Activated B cell treated with CpG ODN at 0.5 μM for 24 hours (primary cell): ENCODE measurements at places on chromosomes 11 and 22. TPM values are rescaled to one million over a fixed set of nuclear protein-coding genes. Genes with fewer than 3 reads are reported as not detected.

DNA sequence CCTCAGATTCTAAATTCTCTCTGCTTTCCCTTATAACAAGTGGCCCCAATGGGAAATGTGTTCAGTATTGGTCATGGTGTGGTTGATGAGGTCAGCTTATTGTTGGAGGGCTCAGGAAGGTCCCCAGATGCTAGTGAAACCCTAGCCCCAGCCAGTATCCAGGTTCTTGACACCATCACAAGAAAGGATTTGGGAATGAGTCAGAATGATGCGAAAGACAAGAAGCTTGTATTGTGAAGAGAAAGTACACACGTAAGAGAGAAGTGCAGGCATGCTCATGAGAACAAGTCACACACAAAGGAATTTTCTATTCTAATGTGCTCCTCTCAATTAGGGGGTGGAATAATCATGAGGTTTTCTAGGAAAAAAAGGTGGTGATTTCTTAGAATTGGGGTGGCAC, 34.9 kb upstream of the TRPC6 start:
- no peak for DNase-seq
- H3K27me3 ChIP-seq: no peaks in the 10 kb centered on the region
- H3K4me3 ChIP-seq: no peak overlapping the region
- no peak overlapping the region for H3K27ac ChIP-seq

DNA sequence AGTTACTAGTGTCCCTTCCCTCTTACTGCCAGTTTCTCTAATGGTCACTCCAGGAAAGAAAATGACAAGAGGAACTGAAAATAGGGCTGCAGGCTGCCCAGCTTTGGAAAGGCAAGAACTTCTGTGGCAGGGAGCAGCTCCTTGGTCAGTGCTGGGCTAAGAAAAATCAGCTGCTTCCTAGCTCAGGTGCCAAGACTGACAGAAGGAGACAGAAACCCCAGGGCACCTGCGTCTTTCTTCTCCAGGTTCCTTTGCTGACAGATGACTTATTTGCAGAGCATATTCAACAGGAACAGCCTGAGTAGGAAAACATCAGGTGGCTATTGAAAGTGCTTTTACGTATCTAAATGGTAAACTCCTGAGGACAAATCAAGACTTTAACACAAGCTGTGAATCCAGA, 25.4 kb downstream of the MAML2 start:
- H3K27ac ChIP-seq: no peak overlapping the region
- peaks cover 37% of the 10 kb centered on the region for H3K36me3 ChIP-seq
- H3K4me3 ChIP-seq: no peak overlapping the region
- DNase-seq: no peak

- peaks cover 1% of the 10 kb centered on the region for H3K27me3 ChIP-seq
- peaks cover 39% of the 10 kb centered on the region for H3K4me1 ChIP-seq
- peak overlapping the region; percentile 89 for H3K27ac ChIP-seq
- H3K4me3 ChIP-seq: peak overlapping the region; percentile 42
Observed at GRCh38 chr11:14237444-14237961, 121.5 kb downstream of the RRAS2 start.

GRCh38 chr11:12372111-12372510, 5.3 kb upstream of the PARVA start:
- DNase-seq: no peak
- no peak overlapping the region for H3K4me3 ChIP-seq
- no peaks in the 10 kb centered on the region for H3K36me3 ChIP-seq

- no peak within 1 kb of the TSS for H3K27ac ChIP-seq
- H3K4me1 ChIP-seq: peaks cover 36% of the 10 kb centered on the region
- DNase-seq: no peak
- H3K27me3 ChIP-seq: peaks cover 54% of the 10 kb centered on the region
- H3K4me3 ChIP-seq: peak within 1 kb of the TSS; percentile 74
- no peaks in the 10 kb centered on the region for H3K36me3 ChIP-seq
Observed at GRCh38 chr11:67022961-67023956, at the start of gene SYT12. TSS of gene SYT12 (plus strand) at chr11:67023134. CDS start at chr11:67030145, 7,011 bp downstream.

GRCh38 chr22:49746065-49746464, 81.6 kb downstream of the BRD1 start:
- DNase-seq: no peak
- no peak overlapping the region for H3K4me3 ChIP-seq
- no peaks in the 10 kb centered on the region for H3K4me1 ChIP-seq
- H3K27ac ChIP-seq: no peak overlapping the region
- H3K36me3 ChIP-seq: peaks cover 3% of the 10 kb centered on the region
- H3K27me3 ChIP-seq: peaks cover 4% of the 10 kb centered on the region

DNA sequence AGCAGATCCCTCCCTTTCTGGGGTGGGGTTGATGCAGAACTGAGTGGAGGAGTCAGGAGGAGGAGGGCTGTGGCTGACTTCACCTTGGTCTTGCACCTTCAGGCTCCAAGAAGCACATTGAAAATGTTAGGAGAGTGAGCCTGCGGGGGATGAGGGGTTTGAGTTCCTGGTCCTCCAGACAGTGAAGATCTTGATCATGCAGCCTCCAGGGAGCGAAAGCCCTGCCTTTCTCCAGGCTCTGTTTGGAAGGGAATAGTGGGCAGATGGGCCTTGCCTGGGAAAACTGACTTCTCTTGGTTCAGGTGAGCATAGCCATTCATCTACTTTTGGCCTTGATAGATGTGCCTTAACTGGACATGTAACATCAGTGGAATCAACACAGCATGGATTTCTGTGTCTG, 267.6 kb upstream of the B3GAT1 start:
- H3K4me3 ChIP-seq: no peak overlapping the region
- H3K4me1 ChIP-seq: no peaks in the 10 kb centered on the region
- peaks cover 3% of the 10 kb centered on the region for H3K27me3 ChIP-seq
- no peak overlapping the region for H3K27ac ChIP-seq

- peaks cover 33% of the 10 kb centered on the region for H3K27me3 ChIP-seq
- no peak for DNase-seq
- H3K36me3 ChIP-seq: no peaks in the 10 kb centered on the region
Observed at GRCh38 chr11:12117611-12118010, 7.2 kb downstream of the MICAL2 start.

DNA sequence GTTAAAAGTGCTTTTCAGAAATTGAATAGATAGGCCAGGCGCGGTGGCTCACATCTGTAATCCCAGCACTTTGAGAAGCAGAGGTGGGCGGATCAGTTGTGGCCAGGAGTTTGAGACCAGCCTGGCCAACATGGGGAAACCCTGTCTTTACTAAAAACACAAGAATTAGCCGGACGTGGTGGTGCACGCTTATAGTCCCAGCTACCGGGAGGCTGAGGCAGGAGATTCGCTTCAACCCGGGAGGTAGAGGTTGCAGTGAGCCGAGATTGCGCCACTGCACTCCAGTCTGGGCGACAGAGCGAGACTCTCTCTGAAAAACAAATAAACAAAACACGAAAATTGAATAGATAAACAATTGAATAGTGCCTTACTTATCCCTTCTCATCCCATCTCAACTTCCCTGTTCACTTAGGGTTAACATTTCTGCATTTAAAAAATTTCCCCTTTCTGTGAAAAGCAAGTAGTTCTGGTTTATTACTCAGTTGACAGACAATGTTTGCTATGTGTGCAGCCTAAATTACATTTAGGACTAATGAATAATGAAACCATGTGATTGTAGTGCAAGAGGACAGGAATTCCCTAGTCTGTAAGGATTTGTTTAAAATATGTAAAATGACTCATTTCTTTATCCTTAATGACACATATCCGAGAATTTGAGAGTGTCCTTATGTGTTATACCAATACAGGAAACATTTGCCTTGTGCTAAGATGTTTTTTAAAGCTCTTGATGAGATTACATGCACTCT, 6.0 kb downstream of the RNF169 start:
- DNase-seq: no peak
- no peak overlapping the region for H3K4me3 ChIP-seq
- H3K36me3 ChIP-seq: no peaks in the 10 kb centered on the region
- no peak overlapping the region for H3K27ac ChIP-seq
- H3K27me3 ChIP-seq: no peaks in the 10 kb centered on the region
- H3K4me1 ChIP-seq: peaks cover 37% of the 10 kb centered on the region

- peaks cover 2% of the 10 kb centered on the region for H3K27me3 ChIP-seq
- no peak overlapping the region for H3K4me3 ChIP-seq
- no peaks in the 10 kb centered on the region for H3K36me3 ChIP-seq
- DNase-seq: no peak
- no peaks in the 10 kb centered on the region for H3K4me1 ChIP-seq
Observed at GRCh38 chr11:122077459-122077858, 38.6 kb downstream of the BLID start.

Gene FIBIN
- not detected in 2 replicates for total RNA-seq

Gene PAAF1
- 19.6 and 20.2 TPM in 2 replicates for total RNA-seq

- no peaks in the 10 kb centered on the region for H3K4me1 ChIP-seq
- H3K27ac ChIP-seq: no peak overlapping the region
- no peak for DNase-seq
- H3K36me3 ChIP-seq: no peaks in the 10 kb centered on the region
- no peaks in the 10 kb centered on the region for H3K27me3 ChIP-seq
- H3K4me3 ChIP-seq: no peak overlapping the region
Observed at GRCh38 chr11:88012456-88012855, 162.8 kb downstream of the RAB38 start.

- peaks cover 36% of the 10 kb centered on the region for H3K36me3 ChIP-seq
- peaks cover 76% of the 10 kb centered on the region for H3K4me1 ChIP-seq
- no peak for DNase-seq
- H3K27ac ChIP-seq: peak overlapping the region; percentile 88
Observed at GRCh38 chr22:25650833-25651232, 86.4 kb downstream of the GRK3 start.

DNA sequence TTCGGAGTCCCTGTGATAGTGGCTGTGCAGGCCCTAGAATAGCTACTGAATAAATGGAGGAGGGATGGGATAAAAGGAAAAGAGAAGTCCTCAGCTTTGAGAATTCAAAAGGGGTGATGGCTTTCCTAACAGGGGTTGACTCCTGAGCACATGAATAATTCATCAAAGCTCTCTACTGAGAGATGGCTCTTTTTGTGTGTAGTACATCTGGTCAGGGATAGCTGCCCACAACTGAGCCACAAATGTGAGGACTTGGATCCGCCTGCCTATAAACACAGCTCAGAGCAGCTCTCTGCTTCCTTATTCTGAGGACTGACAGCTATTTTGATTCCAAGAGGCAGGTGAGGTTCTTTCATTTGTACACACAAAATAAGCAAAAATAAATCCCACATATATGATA, 82.3 kb downstream of the USP35 start:
- H3K27me3 ChIP-seq: no peaks in the 10 kb centered on the region
- H3K4me3 ChIP-seq: no peak overlapping the region
- DNase-seq: no peak
- no peak overlapping the region for H3K27ac ChIP-seq
- peaks cover 51% of the 10 kb centered on the region for H3K36me3 ChIP-seq

GRCh38 chr11:94315664-94316063, 11.3 kb downstream of the IZUMO1R start:
- no peaks in the 10 kb centered on the region for H3K36me3 ChIP-seq
- no peak overlapping the region for H3K27ac ChIP-seq
- H3K4me1 ChIP-seq: no peaks in the 10 kb centered on the region
- no peak for DNase-seq

Gene ANKK1
- 0.20 and 0.60 TPM in 2 replicates for total RNA-seq

DNA sequence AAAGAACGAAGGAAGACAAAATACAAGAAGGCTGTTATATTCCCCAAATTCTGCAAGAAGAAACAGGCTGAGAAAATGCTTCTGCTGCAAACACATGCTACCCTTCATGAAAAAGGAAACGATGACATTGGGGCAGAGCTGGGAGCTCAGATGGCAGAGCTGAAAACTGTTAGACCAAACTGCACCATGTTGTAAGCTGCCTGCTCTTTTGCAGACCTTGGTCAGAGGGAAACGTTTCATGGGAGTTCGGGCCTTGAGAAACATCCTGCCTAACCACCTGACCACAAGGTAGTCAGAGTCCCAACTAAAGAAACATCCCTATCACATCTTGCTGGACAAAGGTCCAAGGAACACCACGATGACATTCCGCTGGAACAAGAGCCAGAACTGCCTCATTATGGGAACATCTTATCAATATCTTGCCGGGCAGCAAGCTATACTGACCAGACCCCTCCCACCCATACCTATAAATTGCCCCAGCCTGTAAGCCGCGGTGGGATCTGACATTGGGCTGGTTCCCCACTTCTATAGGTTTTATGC, 110.7 kb upstream of the CTSC start:
- no peak overlapping the region for H3K4me3 ChIP-seq
- no peak overlapping the region for H3K27ac ChIP-seq
- H3K4me1 ChIP-seq: peaks cover 5% of the 10 kb centered on the region
- H3K36me3 ChIP-seq: no peaks in the 10 kb centered on the region
- H3K27me3 ChIP-seq: peaks cover 2% of the 10 kb centered on the region

GRCh38 chr11:5007561-5007960, 12.9 kb downstream of the OR51L1 start:
- no peak for DNase-seq
- no peaks in the 10 kb centered on the region for H3K4me1 ChIP-seq
- no peaks in the 10 kb centered on the region for H3K36me3 ChIP-seq
- no peak overlapping the region for H3K4me3 ChIP-seq
- H3K27ac ChIP-seq: no peak overlapping the region

- DNase-seq: no peak
- peaks cover 19% of the 10 kb centered on the region for H3K27me3 ChIP-seq
- H3K4me1 ChIP-seq: no peaks in the 10 kb centered on the region
Observed at GRCh38 chr22:37442537-37442936, 15.3 kb upstream of the ELFN2 start.

Gene ZC3H12C
- total RNA-seq: 0.83 and 0.95 TPM in 2 replicates

Gene MFNG
- total RNA-seq: 86.1 and 90.6 TPM in 2 replicates

GRCh38 chr11:33258631-33259205, 1.5 kb downstream of the HIPK3 start:
- peaks cover 9% of the 10 kb centered on the region for H3K36me3 ChIP-seq
- peak overlapping the region; percentile 97 for H3K4me3 ChIP-seq
- no peak for DNase-seq
- peak overlapping the region; percentile 98 for H3K27ac ChIP-seq
- H3K4me1 ChIP-seq: peaks cover 53% of the 10 kb centered on the region
- no peaks in the 10 kb centered on the region for H3K27me3 ChIP-seq

GRCh38 chr22:37777122-37777687, 30.5 kb upstream of the GCAT start:
- peaks cover 18% of the 10 kb centered on the region for H3K36me3 ChIP-seq
- no peak overlapping the region for H3K27ac ChIP-seq

Gene CSNK2A3
- total RNA-seq: 0.24 and 0.91 TPM in 2 replicates
